ENCODE measurements at places on chromosomes 7 and 10.
A peak's percentile ranks its signal among the peaks of the same experiment; 100 is the strongest.

- no peak for DNase-seq
Observed at GRCh38 chr10:58543141-58543540, 30.5 kb downstream of the BICC1 start.

DNA sequence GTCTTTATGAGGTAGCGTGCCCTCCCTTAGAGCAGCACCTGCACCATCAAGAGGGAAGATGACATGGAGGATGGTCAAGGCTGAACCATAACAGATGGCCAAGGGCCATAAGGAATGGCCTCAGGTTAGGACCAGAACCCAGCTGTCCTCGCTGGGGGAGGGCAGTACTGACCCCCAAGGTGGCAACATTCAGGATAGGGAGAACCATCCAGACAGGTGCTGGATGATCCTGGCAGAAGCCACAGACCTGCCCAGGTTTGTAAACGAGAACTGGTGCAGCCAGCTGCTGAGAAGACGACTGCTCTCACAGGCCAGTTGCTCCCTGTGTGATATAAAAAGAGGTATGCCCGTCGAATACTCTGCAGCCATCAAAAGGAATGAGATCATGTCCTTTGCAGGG lies 320.4 kb downstream of the GLRX3 start:
- DNase-seq: no peak

DNA sequence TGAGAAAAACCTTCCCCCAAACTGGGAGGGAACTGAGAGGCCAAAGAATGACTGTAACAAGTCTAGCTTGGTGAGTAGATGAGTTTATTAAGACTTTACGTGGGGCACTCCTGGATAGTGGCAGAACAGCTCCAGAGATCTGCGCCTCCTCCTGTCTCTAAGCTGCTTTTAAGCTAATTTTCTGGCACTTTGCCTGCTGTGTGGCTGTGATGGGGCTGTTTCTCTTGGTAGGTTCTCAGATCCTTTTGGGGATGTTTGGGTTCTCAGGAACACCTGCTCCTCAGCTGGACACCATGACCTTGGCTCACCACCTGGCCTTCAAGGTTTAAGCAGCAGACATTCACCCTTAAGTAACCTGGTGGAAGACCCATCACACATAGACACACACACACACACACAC lies 68.3 kb downstream of the AKR1E2 start:
- no peak for DNase-seq

- no peak for DNase-seq
Observed at GRCh38 chr7:100446040-100446439, 9.7 kb upstream of the PPP1R35 start.

DNA sequence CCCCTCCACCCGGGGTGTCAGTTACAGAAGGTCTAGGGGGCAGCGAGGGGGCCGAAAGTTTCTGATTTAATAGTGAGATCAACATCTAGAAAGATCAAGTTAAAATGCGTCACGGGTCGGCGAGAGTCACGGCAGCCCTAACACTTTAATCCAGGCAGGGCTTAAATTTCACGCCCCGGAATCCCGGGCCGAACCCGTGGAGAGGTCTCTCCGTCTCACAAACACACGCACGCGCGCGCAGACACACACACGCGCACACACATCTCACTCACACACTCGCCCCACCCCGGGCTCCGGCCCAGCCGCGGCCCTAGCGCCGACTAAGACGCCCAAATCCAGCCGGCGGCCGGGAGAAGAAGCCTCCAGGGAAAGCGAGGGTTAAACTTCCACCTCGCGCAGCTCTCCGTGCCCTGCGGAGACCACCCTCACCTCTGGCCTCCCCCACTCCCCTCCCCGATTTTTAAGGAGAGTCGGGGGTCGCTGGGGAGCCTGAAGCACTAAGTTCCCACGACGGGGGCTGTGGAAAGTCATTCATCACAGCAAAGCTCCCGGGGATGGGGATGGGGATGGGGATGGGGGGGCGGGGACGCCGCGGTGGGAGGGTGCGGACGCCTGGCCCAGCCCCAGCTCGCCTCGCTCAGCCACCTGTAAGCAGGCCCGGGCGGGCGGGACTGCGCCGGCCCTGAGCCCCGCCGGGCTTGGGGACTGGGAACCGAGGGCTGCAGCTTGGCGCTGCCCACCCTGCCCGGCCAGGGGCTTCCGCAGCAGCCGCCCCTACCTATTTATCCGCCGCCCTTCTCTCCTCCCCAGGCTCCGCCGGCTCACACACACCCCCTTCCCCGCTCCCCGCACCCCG lies 1.6 kb downstream of the PDGFA start:
- DNase-seq: peak; percentile 51

- no peak for DNase-seq
Observed at GRCh38 chr10:34862892-34863291, 47.8 kb upstream of the PARD3 start.

DNA sequence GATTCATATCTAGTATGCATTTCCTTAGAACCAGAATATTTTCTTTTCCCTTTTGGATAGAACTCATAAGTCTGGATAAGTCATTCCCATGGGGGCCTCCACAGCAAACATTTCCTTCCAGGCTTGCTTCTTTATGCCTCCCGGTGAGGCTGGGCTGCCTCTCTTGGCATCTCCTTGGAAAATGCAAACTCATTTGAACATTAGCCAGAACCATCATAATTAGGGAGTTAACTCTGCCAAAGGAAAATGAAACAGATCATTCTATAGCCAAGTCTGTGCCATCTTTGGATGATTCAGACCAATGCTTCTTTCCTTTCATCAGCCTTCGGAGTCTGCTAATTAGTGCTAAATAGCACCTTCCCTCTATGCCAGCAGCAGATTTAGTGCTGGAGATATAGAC lies 81.1 kb downstream of the PLPP4 start:
- DNase-seq: no peak

DNA sequence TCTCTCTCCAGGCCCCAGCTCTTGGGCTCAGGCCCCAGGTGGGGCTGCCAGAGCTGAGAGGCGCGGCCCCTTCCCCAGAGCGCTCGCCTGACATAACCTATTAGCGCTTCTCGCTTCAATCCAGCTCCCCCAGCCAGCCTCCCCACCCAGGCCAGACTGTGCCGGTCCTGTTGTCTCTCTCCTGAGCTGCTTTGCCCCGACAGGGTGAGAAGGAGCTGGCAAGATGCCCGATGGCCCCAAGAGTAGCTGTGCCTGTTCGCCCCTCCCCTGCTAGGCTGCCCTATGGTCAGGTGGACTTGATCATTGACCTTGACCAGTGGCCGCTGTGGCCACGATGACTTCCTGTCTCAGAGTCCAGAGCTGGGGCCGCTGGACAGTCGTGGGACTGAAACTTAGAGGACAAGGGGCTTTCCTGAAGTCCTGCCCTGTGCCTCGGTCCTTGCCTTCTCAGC lies 9.1 kb downstream of the TMEM270 start:
- DNase-seq: no peak

GRCh38 chr7:25807086-25807611 lies 344.8 kb upstream of the NFE2L3 start:
- no peak for DNase-seq

DNA sequence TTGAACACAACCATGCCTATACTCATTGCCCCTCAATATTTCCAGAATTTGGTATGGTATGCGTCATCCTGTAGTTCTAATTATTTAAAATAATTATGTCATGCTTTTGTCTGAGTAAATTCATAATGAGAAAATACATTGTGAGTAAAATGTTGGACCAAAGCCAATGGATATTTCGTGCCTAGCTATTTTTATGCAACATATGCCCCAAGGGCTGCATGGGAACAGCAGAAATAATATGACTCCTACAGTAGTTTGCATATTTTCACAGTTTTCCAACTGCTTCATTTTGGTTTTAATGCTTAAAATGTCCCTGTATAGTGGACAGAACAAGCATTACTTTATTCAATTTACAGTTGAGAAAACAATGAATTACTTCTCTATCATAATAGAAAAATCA lies 1115.6 kb upstream of the GHITM start:
- DNase-seq: no peak

DNA sequence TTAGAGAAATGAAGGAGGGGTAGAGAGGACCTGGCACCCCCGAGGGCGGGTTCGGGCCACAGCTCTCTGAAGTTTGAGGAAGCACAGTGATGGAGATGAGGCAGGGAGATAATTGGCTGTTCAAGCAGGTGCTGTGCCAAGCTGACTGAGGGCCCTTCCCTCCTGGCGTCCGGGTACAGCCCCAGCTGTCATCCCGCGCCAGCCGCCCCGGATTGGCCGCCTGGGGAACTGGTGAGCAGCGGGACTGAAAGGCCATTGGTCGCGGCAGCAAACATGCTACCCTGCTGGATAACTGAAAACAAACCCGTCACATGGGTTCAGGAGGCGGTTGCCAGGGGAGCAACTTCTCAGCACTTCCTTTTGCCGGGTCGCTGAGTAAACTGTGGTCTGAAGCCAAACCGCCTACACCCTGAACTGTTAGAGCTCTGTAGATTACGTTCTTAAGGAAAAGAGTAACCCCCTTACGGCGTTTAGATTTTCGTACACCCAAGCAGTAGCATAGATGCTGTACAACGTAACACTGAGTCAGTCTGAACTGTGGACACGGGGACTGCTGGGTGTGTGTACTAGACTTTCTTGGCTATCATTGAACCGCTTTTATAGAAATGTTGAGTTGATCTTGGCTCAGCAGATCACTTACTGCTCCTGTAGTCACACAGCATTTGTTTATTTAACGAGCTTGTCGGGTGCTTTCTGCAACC lies 1.3 kb downstream of the INSIG1 start:
- DNase-seq: peak; percentile 96

DNA sequence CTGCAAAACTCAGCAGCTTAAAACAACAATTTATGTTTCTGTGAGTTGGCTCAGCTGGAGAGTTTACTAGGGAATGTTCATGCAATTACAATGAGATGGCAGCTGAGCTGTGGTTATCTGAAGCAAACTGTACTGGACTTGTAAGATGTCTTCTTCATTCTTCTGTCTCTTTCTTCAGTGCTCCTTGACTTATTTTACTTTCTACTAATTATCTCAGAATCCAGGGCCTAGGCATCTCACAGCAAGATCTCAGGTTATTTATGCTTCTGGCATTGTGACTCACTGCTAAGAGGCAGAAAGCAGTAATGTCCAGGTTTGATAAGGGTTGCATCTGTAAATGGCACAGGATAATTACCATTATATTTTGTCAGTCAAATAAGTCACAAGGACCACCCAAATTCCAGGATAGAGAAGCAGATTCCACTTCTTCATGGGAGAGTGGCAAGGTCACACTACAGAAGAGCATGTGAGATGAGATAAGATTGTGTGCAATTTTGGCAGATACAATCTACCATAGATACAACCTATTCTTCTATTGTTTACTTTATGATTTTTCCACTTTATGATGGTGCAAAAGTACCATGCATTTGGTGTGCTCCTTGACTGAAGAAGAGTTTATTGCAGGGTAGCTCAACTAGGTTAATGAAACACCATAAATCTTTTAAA lies 16.8 kb downstream of the VIM start:
- no peak for DNase-seq

DNA sequence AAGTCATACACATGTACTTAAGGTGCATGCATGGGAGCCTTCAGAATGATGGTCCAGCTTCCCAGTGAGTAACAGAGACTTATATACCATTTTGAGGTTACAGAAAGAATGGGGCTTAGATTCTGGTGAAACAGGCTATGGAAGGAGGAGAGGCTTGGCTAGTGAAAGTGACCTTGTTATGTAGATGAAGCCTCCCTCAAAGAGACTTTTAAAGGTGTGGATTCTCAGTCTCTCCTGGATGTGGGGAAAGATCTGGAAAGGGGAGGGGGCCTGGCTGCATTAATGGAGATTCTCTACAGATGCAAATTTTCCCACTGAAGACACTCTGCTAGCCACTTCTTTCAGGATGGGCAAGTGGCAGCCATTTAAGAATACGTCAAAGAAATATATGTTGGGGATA lies 5.5 kb downstream of the RASSF4 start:
- no peak for DNase-seq

GRCh38 chr10:58028597-58029366 lies 238.9 kb downstream of the IPMK start:
- DNase-seq: no peak

GRCh38 chr10:44864051-44864450 lies 47.1 kb upstream of the TMEM72 start:
- DNase-seq: peak; percentile 62

DNA sequence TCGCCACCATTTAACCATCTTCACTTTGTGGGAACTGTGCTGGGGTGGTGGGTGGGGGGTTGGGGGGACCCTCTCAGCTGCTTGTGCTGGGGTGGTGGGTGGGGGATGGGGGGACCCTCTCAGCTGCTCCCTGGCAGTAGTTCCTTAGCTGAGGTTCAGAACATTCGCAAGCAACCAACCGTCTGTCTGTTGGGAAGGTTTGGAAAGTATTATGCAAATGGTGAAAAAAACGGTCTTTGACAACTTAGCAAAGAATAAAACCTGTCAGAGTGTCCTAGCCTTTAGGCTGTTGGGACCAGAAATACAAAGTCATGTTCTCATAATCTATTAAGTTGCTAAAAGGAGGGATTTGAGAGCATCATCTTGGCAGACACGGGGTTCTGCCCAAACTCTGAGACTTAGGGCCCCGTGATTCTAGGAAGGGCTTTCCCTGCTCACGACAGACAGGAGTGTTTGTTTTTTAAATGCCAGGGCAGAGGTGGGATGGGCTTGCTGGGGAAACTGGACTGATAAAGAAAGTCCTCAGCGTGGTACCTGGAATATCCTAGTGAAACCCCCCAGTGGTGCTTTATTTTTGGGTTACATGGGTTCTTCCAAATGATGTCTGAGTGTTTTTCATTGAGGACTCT lies 14.1 kb upstream of the SRGN start:
- no peak for DNase-seq

GRCh38 chr7:26151650-26151952 lies 397 bp upstream of the NFE2L3 start:
- DNase-seq: no peak

GRCh38 chr7:96014617-96015016 lies 242.3 kb downstream of the DYNC1I1 start:
- DNase-seq: no peak

DNA sequence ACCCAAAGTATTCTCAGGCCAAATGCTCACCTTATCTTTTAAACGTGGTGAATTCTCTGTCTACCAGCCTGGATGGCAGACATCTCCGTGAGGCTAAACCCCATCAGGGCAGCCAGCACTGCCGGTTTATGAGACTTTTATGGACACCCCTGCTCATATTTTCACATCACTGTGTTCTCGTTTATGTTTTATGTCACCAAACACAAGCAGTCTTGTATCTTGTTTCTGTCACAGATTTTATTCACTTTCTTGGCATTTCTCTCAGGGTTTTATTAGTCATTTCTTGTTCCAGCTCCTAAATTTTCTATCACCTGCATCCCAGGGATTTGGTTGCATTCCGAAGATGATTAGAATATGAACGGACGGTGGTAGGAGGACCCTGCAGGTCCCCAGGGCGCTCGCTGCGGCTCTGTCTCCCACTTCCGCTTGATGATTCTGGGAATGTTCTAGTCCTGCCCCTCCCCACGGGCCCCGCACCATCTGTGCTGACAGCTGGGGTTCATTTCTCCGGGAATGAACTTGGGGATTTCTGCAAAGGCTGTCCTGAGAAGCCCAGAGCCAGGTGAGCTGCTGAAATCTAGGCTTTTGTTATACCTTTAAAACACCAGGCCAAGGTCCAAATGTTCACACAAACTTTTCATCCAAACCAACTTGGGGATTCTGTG lies 217.6 kb downstream of the GFRA1 start:
- DNase-seq: no peak

GRCh38 chr7:157117796-157118195 lies 20.9 kb upstream of the UBE3C start:
- no peak for DNase-seq
